ENCODE measurements at places on chromosomes 1 and 21.

- no peak for ATAC-seq
These were observed 48.3 kb upstream of the ARTN start for GRCh38 chr1:43885279-43885801.

GRCh38 chr1:22045604-22046228 lies 6.8 kb upstream of the CDC42 start:
- no peak for ATAC-seq

- ATAC-seq, result no peak
These were observed 2.1 kb upstream of the KIF21B start for GRCh38 chr1:201025571-201026002.

DNA sequence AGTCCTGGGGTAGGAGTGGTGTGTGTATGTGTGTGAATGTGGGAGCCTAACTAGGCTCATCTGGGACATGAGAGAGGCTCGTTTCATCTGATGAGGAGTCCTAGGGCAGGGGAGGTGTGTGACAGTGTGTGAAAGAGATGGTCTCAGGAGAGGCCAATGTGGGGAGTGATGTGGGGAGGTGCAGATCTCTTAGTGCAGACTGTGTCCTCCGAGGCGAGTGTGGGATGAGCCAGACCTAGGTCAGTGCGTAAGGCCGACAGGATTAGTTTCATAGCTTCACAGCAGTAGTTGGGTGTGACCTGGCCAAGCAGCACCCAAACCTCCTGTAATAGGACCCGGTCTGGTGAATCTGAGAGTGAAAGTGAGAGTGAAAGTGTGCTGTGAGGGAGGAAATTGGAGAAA lies 94.7 kb downstream of the LIPI start:
- peak; percentile 90 for ATAC-seq

DNA sequence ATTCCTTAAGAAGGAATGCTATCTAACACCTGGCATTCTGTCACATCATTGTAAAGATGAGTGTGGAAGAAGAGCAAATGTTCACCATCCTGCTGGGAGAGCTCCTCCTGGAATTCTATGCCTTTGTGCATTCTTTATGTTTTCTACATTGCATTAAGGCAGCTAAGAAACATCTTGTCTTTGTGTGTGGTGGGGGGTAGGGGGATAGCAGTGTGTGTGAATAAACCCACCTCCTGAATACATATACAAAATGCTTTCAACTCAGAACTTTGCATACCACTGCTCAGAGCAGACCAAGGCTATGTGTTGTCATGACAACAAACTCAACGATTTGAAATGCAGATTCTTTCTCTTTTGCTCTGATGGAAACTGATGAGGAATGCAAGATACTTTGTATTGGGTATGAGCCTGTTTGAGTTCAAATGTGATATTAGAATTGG lies 193.6 kb upstream of the KAZN start:
- ATAC-seq, result no peak

- ATAC-seq, result no peak
These were observed 522 bp downstream of the DISP3 start for GRCh38 chr1:11479375-11479979.

GRCh38 chr1:84480650-84481049 lies 1.6 kb downstream of the RPF1 start:
- ATAC-seq, result no peak

DNA sequence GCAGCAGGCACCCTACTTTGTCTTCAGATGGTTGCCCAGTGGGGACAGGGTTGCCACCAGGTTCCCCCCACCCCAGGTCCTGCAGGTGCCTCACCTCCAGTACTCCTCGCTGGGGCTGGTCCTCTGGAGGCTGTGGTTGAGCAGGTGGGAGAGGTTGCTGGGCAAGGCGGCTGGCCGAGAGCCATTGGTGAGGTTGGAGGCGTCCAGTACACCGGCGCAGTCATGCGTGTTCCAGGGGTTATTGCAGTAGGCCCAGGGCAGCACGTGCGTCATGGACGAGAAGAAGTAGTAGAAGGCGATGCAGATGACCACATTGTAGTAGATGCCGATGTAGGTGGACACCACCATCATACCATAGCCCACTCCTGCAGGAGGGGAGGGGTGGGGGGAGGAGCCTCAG lies 16.9 kb downstream of the CCDC24 start:
- no peak for ATAC-seq

All from stimulated activated memory B cell treated with anti-CD40 and anti-IgM and Interleukin-4, amounts not matched to agents 10 μg/mL and 1 μg/mL and 100 μg/mL, for 72 hours (primary cell).